ENCODE measurements at places on chromosomes 4 and X. TPM values are rescaled to one million over a fixed set of nuclear protein-coding genes. Genes with fewer than 3 reads are reported as not detected.

TAF7L gene
- total RNA-seq: 0.20 TPM

EDA2R gene
- 0.99 TPM for total RNA-seq

PTPN13 gene
- 78.6 TPM for total RNA-seq

- DNase-seq: no peak
Measured at GRCh38 chr4:68466185-68466584, 18.9 kb downstream of the TMPRSS11E start.

- DNase-seq: no peak
Measured at GRCh38 chr4:88522702-88523324, 763 bp downstream of the PYURF start.

GRCh38 chr4:163966612-163967011, 472.1 kb downstream of the TMA16 start:
- no peak for DNase-seq

DNA sequence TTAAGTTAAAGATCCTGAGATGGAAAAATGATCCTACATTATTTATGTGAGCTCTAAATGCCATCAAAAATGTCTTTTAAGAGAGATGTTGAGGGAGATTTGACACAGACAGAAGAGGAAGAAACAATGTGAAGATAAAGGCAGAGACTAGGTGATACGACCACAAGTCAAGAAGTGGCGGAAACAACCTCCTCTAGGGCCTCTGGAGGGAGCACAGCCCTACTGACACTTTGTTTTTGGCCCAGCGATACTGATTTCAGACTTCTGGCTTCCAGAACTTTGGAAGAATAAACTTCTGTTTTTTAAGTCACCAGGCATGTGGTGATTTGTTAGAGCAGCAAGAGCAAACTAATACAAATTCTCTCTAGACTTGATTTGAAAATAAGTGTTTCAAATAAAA, 1216.1 kb downstream of the FSTL5 start:
- no peak for DNase-seq

GRCh38 chr4:131159261-131159660, 1989.8 kb upstream of the PCDH10 start:
- DNase-seq: no peak

Measured in skin of body (tissue), 3 donors.